ENCODE measurements at places on chromosomes 3 and 15.

DNA sequence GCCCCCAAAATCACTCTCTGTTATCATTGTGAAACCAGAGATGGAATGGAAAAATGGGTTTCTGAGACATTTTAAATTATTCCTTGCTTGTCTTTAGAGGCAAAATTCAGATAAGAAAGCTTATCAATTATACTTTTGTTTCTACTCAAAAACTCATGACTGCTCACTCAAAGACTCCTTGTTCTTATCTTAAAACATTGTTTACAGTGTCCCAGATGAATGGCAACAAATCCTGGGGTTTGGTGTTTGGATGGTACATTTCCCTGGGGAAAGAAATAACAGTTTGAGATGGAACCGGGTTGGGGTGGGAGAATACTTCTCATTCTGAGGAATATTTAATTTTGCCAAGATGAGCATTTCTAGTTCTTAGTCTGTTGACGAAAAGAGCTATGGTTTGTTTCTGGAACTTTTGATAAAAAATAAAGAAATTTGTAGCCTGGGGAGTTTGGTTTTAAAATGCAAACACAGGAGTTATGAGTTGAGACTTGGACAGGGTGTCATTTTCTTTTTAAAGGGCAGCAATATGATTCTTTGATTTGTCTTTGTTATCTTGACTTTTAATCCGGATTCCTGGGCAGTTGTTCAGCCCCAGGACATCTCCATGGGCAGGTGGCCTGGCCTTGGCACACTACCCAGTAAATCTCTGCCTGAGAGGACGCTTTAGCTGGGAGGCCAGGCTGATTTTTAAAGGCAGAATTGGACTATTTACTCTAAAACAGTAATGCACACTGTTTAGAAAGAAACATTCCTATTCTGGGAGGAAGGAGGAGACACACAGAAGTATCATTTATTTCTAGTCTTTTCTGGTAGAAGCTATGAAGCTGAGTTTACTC, 32.4 kb downstream of the BTD start:
- no peak for DNase-seq

GRCh38 chr3:103127098-103127630, 692.3 kb downstream of the ZPLD1 start:
- no peak for DNase-seq

GRCh38 chr3:23041918-23042696, 161.0 kb upstream of the UBE2E2 start:
- no peak for DNase-seq

- no peak for DNase-seq
These were observed 5.1 kb downstream of the MECOM start for GRCh38 chr3:169658311-169658931.

DNA sequence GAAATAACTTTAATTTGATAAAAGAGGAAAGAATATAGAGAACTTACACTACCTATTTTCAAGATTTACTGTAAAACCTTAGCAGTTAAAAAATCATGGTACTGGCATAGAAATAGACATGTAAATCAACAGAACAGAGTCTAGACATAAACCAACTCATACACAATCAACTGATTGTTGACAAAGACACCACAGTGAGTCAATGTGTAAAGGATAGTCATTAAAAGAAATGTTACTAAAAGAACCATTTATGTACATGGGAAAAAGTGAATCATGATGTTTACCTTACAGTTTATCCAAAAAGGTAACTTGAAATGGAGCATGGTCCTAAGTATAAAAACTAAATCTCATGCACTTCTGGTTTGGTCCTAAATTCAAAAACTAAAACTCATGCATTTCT, 847.4 kb downstream of the IGSF11 start:
- DNase-seq, result no peak

- no peak for DNase-seq
These were observed 595.1 kb downstream of the TUSC7 start for GRCh38 chr3:117304681-117305080.

DNA sequence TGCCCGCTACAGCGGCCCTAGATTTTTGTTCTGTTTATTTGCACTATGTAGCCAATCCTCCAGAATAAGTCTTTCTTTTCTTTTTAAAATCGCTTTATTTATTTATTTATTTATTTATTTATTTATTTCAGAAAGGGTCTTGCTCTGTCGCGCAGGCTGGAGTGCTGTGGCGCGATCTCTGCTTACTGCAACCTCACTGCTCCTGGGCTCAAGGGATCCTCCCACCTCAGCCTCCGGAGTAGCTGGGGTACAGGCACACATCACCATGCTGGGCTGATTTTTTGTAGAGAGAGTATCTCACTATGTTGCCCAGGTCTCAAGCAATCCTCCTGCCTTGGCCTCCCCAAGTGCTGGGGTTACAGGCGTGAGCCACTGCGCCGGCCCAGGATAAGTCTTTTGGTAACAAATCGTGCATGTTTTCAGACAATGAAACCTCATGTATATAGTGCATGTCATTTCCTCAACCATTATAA, 333 bp upstream of the MTFMT start:
- DNase-seq, result no peak

DNA sequence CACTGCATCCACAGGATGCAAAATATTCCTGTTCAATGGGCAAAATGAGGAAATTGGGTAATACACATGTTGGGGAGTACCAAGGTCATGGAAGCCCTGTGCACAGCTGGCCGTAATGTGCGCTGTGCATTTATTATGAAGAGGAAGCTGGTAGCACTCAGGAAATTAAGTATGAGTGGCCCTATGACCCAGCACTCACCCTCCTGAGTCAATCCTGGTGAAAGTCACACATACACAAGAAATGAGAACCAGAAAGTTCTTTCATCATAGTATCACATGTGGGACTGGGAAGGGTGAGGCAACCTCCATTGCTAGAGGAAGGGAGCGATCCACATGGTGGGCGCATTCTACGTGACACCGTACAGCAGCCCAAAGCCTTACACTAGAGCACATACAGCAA, 11.4 kb upstream of the PRR20G start:
- no peak for DNase-seq

GRCh38 chr15:25734680-25735355, 128.3 kb downstream of the ATP10A start:
- no peak for DNase-seq
